ENCODE measurements at places on chromosomes 11 and 22. TPM values are rescaled to one million over a fixed set of nuclear protein-coding genes. Genes with fewer than 3 reads are reported as not detected.
A peak's percentile ranks its signal among the peaks of the same experiment; 100 is the strongest.

- DNase-seq, result no peak
These were observed 9.8 kb downstream of the TRAF6 start for GRCh38 chr11:36500315-36500721.

DNA sequence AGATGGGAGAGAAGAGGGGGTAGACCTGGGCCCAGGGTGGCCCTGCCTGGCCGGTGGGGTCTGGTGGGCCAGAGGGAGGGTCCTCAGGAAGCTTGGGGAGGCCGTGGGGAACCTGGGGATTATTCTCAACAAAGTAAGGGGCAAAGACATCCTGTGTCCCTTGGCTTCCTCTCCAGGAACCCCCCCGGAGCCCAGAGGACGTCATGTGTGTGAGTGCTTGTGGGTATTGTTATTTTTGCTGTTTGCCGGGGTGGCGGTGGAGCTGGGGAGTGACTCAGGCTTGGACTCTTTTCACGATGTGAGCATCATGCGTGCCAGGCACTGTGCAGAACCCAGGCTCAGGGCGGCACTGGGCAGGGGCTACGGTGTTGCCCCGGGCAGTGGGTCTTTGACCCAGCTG is 982 bp upstream of the SHANK3 start:
- DNase-seq, result no peak

SAA1 gene
- not detected for total RNA-seq

DNA sequence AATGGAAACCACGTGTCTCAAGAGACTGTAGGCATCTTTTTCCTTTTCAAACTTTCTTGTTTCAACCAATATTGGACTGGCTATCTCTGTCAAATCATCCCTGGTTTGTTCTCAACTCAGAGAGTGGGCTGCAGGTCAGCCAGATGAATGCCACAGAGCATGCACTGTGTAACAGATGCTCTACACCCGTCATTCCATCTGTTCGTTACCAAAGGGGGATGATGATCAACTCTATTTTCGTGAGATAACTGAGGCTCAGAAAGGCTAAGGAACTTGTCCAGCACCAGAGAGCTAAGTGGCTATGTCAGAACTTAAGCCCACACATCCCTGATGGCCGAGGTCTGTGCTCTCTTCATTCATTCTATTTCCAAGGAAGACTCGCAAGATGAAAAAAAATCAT is 42.1 kb downstream of the SLC1A2 start:
- no peak for DNase-seq

- no peak for DNase-seq
These were observed 38.5 kb downstream of the ST3GAL4 start for GRCh38 chr11:126394036-126394435.

GRCh38 chr11:65861165-65861505 is 902 bp downstream of the MUS81 start:
- peak; percentile 61 for DNase-seq

- DNase-seq, result no peak
These were observed at the start of gene LGALS12 for GRCh38 chr11:63505857-63506528. Gene LGALS12 (plus strand): TSS chr11:63506084. CDS start chr11:63506459, 375 bp downstream.

DNA sequence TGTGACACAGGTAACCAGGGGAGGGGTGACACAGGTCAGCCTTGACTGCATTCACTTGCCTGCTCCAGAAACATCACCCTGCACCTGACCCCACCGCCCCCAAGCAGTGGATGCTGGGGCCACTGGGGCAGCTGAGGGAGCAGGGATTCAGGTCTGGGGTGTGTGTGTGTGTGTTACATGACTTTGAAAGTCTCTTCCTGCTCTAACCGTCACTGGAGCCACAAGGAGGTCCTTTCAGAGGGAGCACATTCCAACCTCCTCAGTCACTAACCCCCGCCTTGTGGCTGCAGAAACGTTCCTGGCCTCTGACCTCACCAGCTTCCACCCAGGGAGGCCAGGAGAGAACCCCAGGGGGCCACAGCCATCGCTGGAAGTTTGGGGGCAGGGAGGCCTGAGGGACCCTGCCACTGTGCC is 2.9 kb upstream of the FOSL1 start:
- no peak for DNase-seq

GRCh38 chr11:86482692-86483091 is 108.0 kb downstream of the CCDC81 start:
- no peak for DNase-seq
